Lower lobe of right lung (tissue), 2 donors: ENCODE measurements at places on chromosomes 13 and 19.

DNA sequence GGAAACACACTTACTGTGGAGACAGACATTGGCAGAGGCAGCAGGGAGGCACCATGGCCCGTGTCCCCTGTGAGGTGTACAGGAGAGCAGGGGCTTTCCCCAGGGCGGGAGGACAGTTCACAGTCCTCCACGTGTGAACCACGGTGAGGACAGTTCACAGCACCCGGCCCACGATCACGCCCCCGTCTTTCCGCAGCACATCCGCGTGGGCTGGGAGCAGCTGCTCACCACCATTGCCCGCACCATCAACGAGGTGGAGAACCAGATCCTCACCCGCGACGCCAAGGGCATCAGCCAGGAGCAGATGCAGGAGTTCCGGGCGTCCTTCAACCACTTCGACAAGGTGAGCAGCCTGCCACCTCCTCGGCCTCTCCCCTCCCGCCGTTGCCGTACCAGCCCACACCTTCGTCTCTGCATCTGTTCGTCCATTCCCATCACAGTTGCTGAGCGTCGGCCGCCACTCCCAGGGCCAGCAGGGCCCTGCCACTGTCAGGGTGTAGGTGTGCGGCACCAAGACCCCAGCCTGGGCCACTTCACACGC is 17.4 kb downstream of the CAPN12 start:
- H3K36me3 ChIP-seq, result peaks cover 93% of the 10 kb centered on the region
- H3K4me1 ChIP-seq, result peaks cover 42% of the 10 kb centered on the region
- no peak for DNase-seq
- peak overlapping the region; percentile 11 for H3K27ac ChIP-seq

GRCh38 chr13:113452942-113453901 is at the start of gene ADPRHL1:
TSS of gene ADPRHL1 (minus strand) at chr13:113453488. CDS start at chr13:113453437, 51 bp downstream.
- no peak within 1 kb of the TSS for H3K27ac ChIP-seq
- no peak within 1 kb of the TSS for H3K4me3 ChIP-seq
- no peak for DNase-seq
- H3K27me3 ChIP-seq, result no peaks in the 10 kb centered on the region

DNA sequence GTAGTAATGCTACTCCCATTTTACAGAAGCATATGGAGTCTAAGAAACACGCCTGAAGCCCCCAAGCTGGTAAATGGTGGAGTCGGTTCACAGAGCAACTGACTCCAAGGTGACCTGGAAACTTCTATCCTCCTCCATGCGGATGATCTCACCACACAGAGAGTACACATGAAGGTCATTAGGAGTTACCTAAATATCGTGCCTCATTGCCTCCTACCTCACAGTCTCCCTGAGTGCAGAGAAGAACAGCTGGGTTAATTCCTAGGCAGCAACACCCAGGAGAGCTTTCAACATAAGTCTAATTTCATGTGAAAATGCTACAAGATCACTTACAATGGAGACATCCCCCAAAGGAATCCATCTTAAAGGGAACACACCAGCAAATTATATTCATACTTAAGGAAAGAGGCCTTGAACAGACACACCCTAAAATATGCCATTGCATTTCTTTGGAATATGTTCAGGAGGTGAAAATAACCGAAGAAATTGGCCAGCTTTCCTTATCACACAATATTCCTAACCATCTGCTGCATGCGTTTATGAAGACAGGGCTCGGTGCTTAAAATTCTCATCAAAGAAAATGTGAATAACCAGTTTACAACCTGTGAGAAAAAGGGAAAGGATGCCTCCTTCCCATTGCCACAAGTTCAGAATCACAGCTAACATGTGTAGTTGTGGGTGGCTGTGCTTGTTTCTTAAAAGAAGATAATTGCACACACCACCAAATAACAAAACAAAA is 203.6 kb upstream of the NBEA start:
- H3K4me1 ChIP-seq, result peaks cover 2% of the 10 kb centered on the region
- no peak for DNase-seq
- no peak overlapping the region for H3K4me3 ChIP-seq

DNA sequence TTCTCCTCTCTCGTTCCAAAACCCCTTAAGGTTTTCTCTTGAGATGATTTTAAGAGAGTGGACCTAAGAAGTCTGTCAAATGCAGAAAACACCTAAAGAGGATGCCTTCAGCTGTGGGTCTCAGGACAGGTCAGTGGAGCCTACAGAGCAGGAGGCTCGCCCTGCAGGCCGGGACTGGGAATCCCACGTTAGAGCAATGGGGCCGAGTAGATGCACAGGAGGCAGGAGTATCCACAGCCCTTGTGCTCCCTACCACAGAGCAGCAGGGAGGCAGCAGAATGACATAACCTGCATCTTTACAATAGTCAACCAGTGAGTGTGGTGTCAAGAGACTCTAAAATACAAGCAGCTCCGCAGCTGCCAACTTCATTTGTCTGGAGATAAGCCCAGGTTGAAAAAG is 229.4 kb downstream of the MTUS2 start:
- no peak for DNase-seq
- H3K4me3 ChIP-seq, result no peak overlapping the region
- no peaks in the 10 kb centered on the region for H3K36me3 ChIP-seq

DNA sequence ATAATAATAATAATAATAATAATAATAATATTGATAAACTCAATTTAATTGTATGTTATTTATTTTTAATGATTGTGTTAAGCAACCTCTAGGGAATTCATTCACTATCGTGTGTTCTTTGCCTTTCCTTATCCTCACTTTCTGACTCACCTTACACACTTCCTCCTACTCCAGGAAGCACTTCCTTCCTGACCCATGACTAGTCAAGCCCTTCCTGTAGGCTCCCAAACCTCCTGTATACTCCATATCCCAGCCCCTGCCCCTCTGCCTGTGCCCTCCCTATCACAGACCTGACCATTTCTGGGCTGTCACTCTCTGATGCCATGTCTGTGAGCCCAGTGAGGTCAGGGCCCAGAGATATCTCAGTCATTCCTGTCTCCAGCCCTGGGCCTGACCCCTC is 7.6 kb downstream of the LGALS4 start:
- H3K36me3 ChIP-seq, result no peaks in the 10 kb centered on the region
- H3K27me3 ChIP-seq, result no peaks in the 10 kb centered on the region
- no peak for DNase-seq

DNA sequence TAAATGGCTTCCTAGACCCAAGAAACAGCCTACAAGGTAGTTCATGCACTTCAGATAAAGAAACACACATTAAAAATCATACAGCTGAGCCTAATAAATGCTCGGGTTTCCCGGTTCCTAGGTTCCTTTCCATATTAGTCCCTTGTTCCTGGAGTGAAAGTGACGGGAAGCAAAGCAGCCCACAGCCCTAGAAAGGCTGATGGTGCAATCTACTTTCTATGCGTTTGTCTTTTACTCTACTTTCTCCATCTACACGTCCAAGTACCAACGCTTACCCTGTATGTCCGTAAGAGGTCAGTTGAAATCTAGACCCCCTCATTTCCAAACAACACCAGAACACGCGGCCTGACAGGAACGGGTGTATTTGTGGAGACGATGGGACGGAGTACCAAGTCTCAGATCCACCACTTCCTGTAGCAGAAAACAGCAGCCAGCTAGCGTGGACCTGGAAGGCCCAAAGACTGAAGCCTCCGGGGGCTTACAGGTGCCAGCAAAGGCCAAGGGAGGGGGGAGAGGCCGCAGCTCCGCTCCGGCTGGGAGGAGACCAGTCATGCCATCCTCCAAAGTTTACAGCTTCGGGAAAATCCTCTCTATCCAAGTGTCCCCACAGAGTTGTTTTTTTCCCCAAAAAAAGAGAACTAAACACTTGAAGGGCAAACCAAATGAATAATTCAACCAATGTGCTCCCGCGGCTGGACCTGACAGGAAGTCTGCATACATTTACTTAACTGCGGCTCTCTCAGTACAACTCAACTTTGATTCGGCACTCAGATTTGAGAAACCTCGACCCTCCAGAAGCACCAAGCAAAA is 34.1 kb downstream of the STK24 start:
- no peaks in the 10 kb centered on the region for H3K27me3 ChIP-seq
- H3K36me3 ChIP-seq, result no peaks in the 10 kb centered on the region
- DNase-seq, result no peak

DNA sequence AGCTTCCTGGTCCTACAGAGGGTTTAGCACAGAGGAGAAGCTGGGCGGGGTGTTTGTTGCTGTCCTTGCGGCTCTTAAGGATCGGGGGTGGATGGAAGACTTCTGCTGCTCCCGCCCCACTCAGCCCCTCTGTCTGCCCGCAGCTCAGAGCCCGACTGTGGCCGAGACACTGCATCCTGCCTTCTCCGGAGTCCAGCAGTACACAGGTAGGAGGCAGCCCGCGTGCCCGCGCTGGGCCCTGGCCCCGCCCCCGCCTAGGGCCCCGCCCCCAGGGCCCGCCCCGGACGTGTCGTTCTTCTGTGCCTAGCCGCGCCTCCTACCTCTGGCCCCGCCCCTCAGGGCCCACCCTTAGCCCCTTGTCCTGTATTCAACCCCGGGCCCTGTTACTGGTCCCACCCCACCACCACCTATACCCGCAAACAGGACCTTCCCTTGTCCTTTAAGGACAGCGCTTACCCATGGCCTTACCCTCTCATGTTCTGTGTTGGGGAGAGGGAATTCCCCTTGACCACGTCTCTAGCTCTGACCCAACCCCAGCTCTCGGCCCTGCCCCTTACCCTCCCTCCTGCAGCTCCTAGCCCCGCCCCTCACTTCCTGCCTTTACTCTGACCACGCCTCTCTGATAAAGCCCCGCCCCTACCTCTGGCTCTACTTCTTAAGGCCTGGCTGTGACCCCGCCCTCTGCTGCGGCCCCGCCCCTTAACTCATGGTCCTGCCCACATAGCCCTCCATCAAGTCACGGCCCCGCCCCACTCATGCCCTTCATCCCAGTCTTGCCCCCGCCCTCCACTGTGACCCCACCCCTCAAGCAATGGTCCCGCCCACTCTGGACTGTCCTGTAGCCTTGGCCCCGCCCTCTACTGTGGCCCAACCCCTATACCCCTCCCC is 60.5 kb downstream of the CELF5 start:
- peaks cover 44% of the 10 kb centered on the region for H3K27me3 ChIP-seq
- DNase-seq, result peak; percentile 90
- H3K4me3 ChIP-seq, result peak overlapping the region; percentile 32
- no peaks in the 10 kb centered on the region for H3K36me3 ChIP-seq
- H3K4me1 ChIP-seq, result peaks cover 7% of the 10 kb centered on the region

DNA sequence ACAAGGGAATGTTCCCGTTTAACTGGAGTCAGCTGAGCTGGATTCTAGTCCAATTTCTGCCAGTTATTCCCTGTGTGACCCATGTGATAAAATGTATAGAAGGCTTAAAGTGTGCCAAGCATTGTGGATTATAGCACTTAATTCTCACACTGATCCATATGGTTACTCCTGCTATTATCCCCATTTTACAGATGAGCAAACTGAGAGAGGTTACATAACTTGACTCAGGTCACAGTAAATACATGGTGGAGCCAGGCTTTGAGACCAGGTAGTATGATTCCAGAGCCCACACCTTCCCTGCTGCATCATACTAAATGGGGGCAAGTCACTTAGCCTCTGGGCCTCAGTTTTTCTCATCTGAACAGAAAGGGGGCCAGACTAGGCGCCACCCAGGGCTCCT is 2.0 kb upstream of the DHRS12 start:
- H3K4me1 ChIP-seq, result peaks cover 33% of the 10 kb centered on the region
- no peak overlapping the region for H3K4me3 ChIP-seq
- H3K27ac ChIP-seq, result no peak overlapping the region
- H3K36me3 ChIP-seq, result no peaks in the 10 kb centered on the region
- no peak for DNase-seq

GRCh38 chr13:40115426-40115825 is 460.0 kb downstream of the COG6 start:
- DNase-seq, result no peak
- H3K4me3 ChIP-seq, result no peak overlapping the region
- no peaks in the 10 kb centered on the region for H3K36me3 ChIP-seq
- no peaks in the 10 kb centered on the region for H3K27me3 ChIP-seq
- peaks cover 21% of the 10 kb centered on the region for H3K4me1 ChIP-seq

- H3K4me3 ChIP-seq, result no peak overlapping the region
- H3K36me3 ChIP-seq, result no peaks in the 10 kb centered on the region
- no peaks in the 10 kb centered on the region for H3K4me1 ChIP-seq
Observed at GRCh38 chr13:93674337-93674755, 447.7 kb downstream of the GPC6 start.

GRCh38 chr13:99179460-99179859 is 21.2 kb upstream of the UBAC2 start:
- no peak overlapping the region for H3K4me3 ChIP-seq
- H3K27me3 ChIP-seq, result peaks cover 8% of the 10 kb centered on the region
- peaks cover 5% of the 10 kb centered on the region for H3K4me1 ChIP-seq
- H3K27ac ChIP-seq, result no peak overlapping the region

GRCh38 chr19:8849232-8849631 is 17.1 kb downstream of the MBD3L1 start:
- no peaks in the 10 kb centered on the region for H3K36me3 ChIP-seq
- no peaks in the 10 kb centered on the region for H3K27me3 ChIP-seq
- no peak overlapping the region for H3K27ac ChIP-seq

- H3K4me3 ChIP-seq, result no peak overlapping the region
- no peak overlapping the region for H3K27ac ChIP-seq
- no peaks in the 10 kb centered on the region for H3K4me1 ChIP-seq
- peaks cover 5% of the 10 kb centered on the region for H3K27me3 ChIP-seq
Observed at GRCh38 chr19:30342901-30343300, 29.3 kb upstream of the ZNF536 start.

DNA sequence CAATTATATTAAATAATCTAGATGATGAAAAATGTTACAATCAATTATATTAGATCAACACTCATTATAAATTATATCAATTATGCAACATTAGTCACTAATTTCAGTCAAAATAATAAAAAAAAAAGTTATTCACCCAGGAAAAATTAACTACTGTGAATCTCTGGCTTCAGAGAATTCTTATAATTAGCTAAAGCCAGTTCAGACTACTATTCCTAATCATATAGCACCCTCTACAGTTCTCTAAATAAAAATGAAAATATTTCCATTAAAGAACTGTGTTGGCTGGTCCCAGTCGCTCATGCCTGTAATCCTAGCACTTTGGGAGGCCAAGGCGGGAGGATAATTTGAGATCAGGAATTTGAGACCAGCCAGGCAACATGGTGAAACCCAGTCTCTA is 33.0 kb downstream of the XPO4 start:
- no peak for DNase-seq
- H3K36me3 ChIP-seq, result no peaks in the 10 kb centered on the region
- no peak overlapping the region for H3K4me3 ChIP-seq
- no peak overlapping the region for H3K27ac ChIP-seq
- peaks cover 4% of the 10 kb centered on the region for H3K4me1 ChIP-seq

DNA sequence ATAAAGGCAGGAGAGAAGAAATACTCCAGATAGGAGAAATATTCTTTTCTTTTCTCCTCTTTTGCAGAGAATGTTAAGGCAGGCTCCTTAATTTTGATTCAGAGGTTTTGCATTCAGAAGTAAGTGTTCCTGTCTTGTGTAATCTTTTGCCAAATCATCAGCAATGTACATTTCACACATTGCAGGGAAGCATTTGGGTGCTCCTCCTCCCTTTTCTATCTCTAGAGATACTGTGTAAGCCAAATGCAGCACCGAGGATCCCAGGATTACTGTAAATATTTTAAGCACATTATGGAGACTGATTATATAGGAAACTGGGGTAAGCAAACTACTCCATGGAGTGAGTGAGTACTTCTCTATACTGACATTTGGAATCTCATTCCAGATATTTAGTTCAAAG is 7.2 kb downstream of the ATP8A2 start:
- H3K27ac ChIP-seq, result no peak overlapping the region
- DNase-seq, result no peak
- H3K4me3 ChIP-seq, result no peak overlapping the region
- H3K27me3 ChIP-seq, result peaks cover 32% of the 10 kb centered on the region
- no peaks in the 10 kb centered on the region for H3K36me3 ChIP-seq

- H3K27me3 ChIP-seq, result no peaks in the 10 kb centered on the region
- DNase-seq, result no peak
- H3K4me3 ChIP-seq, result no peak overlapping the region
- no peak overlapping the region for H3K27ac ChIP-seq
- no peaks in the 10 kb centered on the region for H3K36me3 ChIP-seq
- no peaks in the 10 kb centered on the region for H3K4me1 ChIP-seq
Observed at GRCh38 chr13:73738626-73739025, 395.6 kb downstream of the KLF12 start.
